Activated CD8-positive, alpha-beta T cell treated with anti-CD3 and anti-CD28 coated beads for 36 hours (primary cell): ENCODE measurements at places on chromosomes 4 and X. TPM values are rescaled to one million over a fixed set of nuclear protein-coding genes. Genes with fewer than 3 reads are reported as not detected.

GAGE1 gene
- not detected for total RNA-seq

FAM200B gene
- 8.9 TPM for total RNA-seq

PTPN13 gene
- total RNA-seq: 0.38 TPM

GPRASP1 gene
- total RNA-seq: 3.0 TPM

UGT2B7 gene
- not detected for total RNA-seq

NRK gene
- not detected for total RNA-seq

GK gene
- total RNA-seq: 27.7 TPM

TCEAL6 gene
- total RNA-seq: not detected

CDS1 gene
- total RNA-seq: 0.07 TPM

NLGN3 gene
- total RNA-seq: 0.54 TPM

PAGE5 gene
- total RNA-seq: not detected

FMR1NB gene
- not detected for total RNA-seq

KCNE5 gene
- total RNA-seq: 0.34 TPM

GPR119 gene
- not detected for total RNA-seq

IBSP gene
- total RNA-seq: not detected

PFKFB1 gene
- 0.92 TPM for total RNA-seq

PAGE2B gene
- total RNA-seq: not detected

ARX gene
- total RNA-seq: not detected

ETNPPL gene
- not detected for total RNA-seq

DSPP gene
- not detected for total RNA-seq

TRIM60 gene
- total RNA-seq: not detected

VCX2 gene
- not detected for total RNA-seq

INTS6L gene
- 19.9 TPM for total RNA-seq

MAB21L2 gene
- not detected for total RNA-seq

DOK7 gene
- not detected for total RNA-seq

TLR10 gene
- 0.22 TPM for total RNA-seq

WAS gene
- total RNA-seq: 81.6 TPM

COL25A1 gene
- not detected for total RNA-seq

PABPC4L gene
- not detected for total RNA-seq

GSX2 gene
- not detected for total RNA-seq

XAGE2 gene
- not detected for total RNA-seq

SMPX gene
- not detected for total RNA-seq

SHROOM3 gene
- not detected for total RNA-seq

IQSEC2 gene
- 0.05 TPM for total RNA-seq
